ENCODE measurements at places on chromosomes 6 and 20. TPM values are rescaled to one million over a fixed set of nuclear protein-coding genes. Genes with fewer than 3 reads are reported as not detected.

Gene SUMO4
- total RNA-seq = 5.6 TPM

Gene PLG
- not detected for total RNA-seq

Gene PLCB4
- 13.0 TPM for total RNA-seq

- peak overlapping the region; percentile 12 for H3K27ac ChIP-seq
- H3K4me1 ChIP-seq = no peaks in the 10 kb centered on the region
- no peaks in the 10 kb centered on the region for H3K36me3 ChIP-seq
- H3K4me3 ChIP-seq = no peak overlapping the region
Measured at GRCh38 chr6:22248513-22249308, 48.1 kb downstream of the PRL start.

Gene SCAND1
- 103 TPM for total RNA-seq

GRCh38 chr6:163775313-163775712 lies 360.8 kb downstream of the QKI start:
- no peak overlapping the region for H3K27ac ChIP-seq
- no peak for DNase-seq
- no peak overlapping the region for H3K4me3 ChIP-seq
- H3K4me1 ChIP-seq = no peaks in the 10 kb centered on the region
